Nephron progenitor cell (in vitro differentiated cells): ENCODE measurements at places on chromosomes 6 and 20.
A peak's percentile ranks its signal among the peaks of the same experiment; 100 is the strongest.

DNA sequence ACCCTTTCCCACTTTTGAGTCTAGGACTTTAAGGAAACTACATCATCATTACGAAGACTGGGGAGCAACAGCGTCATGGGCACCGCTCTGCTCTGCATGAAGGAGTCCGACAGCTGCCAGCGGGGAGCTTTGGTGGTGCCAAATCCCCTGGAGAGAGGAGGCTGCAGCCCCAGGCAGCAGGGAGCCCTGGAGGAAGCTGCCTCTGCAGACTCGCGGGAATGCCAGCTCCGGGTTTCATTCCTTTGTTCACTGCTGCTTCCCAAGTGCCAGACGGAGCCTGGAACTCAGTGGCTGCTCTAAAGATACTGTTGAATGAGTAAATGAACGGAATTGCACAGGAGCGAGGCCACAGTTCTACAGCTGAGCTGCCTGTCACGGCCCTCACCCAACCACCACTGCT, 196.5 kb upstream of the THBS2 start:
- no peaks in the 10 kb centered on the region for H3K36me3 ChIP-seq
- no peak overlapping the region for H3K4me3 ChIP-seq
- H3K4me1 ChIP-seq = peaks cover 5% of the 10 kb centered on the region
- no peak for DNase-seq

GRCh38 chr20:10467681-10468339, 32.7 kb downstream of the SLX4IP start:
- H3K27ac ChIP-seq = peak overlapping the region; percentile 70
- H3K4me3 ChIP-seq = peak overlapping the region; percentile 16
- DNase-seq = no peak

GRCh38 chr6:143449714-143450452, 612 bp downstream of the ADAT2 start:
- peaks cover 9% of the 10 kb centered on the region for H3K36me3 ChIP-seq
- DNase-seq = peak; percentile 50
- H3K4me1 ChIP-seq = peaks cover 34% of the 10 kb centered on the region
- peak overlapping the region; percentile 99 for H3K27ac ChIP-seq
- peaks cover 2% of the 10 kb centered on the region for H3K27me3 ChIP-seq

- H3K4me3 ChIP-seq = no peak overlapping the region
- peaks cover 5% of the 10 kb centered on the region for H3K36me3 ChIP-seq
- DNase-seq = no peak
- H3K27ac ChIP-seq = no peak overlapping the region
- H3K4me1 ChIP-seq = peaks cover under 1% of the 10 kb centered on the region
- H3K27me3 ChIP-seq = no peaks in the 10 kb centered on the region
Measured at GRCh38 chr20:12969071-12969669, 39.6 kb upstream of the SPTLC3 start.

DNA sequence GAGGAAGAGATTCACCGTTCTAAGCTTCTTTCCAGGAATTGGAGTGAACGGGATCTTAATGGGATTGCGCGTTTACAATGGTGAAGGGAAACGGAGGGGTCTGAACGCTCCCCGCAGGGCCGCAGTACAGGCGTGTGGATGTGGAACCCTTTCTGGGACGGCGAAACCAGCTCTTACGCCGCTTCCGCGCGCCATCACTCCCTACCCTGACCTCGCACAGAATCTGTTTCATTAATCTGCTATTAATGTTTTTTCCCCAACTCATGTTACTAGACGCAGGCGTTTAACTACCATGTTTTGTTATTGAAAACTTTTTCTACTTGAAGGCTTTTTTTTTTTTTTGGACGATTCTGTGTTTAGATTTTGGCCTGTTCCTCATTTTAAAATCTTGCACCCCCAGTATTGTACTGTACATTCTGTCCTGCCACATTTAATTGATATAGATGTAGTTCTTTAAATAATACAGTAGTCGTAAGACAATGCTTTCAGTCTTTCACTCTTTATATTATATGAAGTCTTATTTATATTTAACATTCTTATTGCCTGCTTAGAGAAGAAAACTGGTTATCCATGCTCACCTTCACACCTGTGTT, 696 bp upstream of the SUPT3H start:
- H3K4me1 ChIP-seq = peaks cover 25% of the 10 kb centered on the region
- H3K36me3 ChIP-seq = no peaks in the 10 kb centered on the region
- no peak for DNase-seq
- H3K27ac ChIP-seq = peak overlapping the region; percentile 99

GRCh38 chr6:43221046-43221972, 8.0 kb downstream of the DNPH1 start:
- peaks cover 29% of the 10 kb centered on the region for H3K36me3 ChIP-seq
- H3K27me3 ChIP-seq = peaks cover 2% of the 10 kb centered on the region
- H3K4me3 ChIP-seq = no peak overlapping the region
- no peak overlapping the region for H3K27ac ChIP-seq
- peaks cover 14% of the 10 kb centered on the region for H3K4me1 ChIP-seq

- DNase-seq = no peak
- H3K36me3 ChIP-seq = peaks cover 3% of the 10 kb centered on the region
- no peak overlapping the region for H3K4me3 ChIP-seq
- H3K27ac ChIP-seq = no peak overlapping the region
- peaks cover 3% of the 10 kb centered on the region for H3K27me3 ChIP-seq
Measured at GRCh38 chr6:16184129-16184528, 54.3 kb upstream of the GMPR start.

DNA sequence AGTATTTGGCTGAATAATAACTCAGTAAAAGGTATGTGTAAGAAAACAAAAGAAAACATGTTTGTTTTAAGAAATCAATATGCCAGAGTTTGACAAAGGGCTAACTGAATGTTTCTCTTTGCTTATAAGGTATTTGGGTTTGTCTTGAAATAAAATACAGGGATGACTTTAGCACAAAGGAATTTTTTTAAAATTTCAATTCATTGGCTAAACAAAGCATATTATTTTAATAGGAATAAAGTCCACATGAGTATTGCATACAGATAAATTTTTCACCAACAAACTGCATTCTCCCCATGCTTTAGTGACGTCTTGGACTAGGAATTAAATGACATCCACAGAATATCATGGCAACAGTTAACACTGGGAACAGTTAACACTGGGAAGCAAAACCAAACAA, 480.0 kb upstream of the JAG1 start:
- H3K27me3 ChIP-seq = peaks cover 3% of the 10 kb centered on the region
- no peak overlapping the region for H3K27ac ChIP-seq
- H3K36me3 ChIP-seq = no peaks in the 10 kb centered on the region
- no peaks in the 10 kb centered on the region for H3K4me1 ChIP-seq
- DNase-seq = no peak

- no peak for DNase-seq
- H3K4me1 ChIP-seq = peaks cover 44% of the 10 kb centered on the region
Measured at GRCh38 chr6:13814938-13815575, 700 bp upstream of the MCUR1 start.

DNA sequence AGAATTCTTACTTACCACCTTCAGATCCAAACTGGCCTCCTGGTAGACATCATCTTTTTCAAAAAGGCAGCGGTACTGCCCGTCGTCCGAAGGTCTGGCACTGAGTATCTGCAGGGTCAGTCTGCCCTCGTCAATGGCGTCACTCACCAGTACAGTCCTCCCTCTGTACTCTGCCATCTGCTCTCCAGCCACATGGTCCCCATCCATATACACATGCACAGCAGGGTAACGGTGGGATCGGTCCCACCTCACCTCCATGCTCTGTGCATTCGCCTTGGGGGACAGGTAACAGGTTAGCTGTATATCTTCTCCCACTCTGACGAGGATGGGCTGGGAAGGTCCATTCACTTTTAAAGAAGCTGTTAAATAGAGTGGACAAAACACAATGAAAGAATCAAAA, 11.0 kb downstream of the BTNL2 start:
- H3K4me3 ChIP-seq = no peak overlapping the region
- H3K27me3 ChIP-seq = peaks cover 3% of the 10 kb centered on the region
- no peak overlapping the region for H3K27ac ChIP-seq
- H3K36me3 ChIP-seq = peaks cover 25% of the 10 kb centered on the region
- H3K4me1 ChIP-seq = peaks cover 8% of the 10 kb centered on the region

- no peak overlapping the region for H3K4me3 ChIP-seq
- peaks cover 8% of the 10 kb centered on the region for H3K27me3 ChIP-seq
- DNase-seq = no peak
- H3K27ac ChIP-seq = no peak overlapping the region
- no peaks in the 10 kb centered on the region for H3K36me3 ChIP-seq
Measured at GRCh38 chr20:40287683-40288082, 401.4 kb downstream of the MAFB start.

GRCh38 chr20:2900845-2901592, 27.7 kb downstream of the PTPRA start:
- peaks cover 2% of the 10 kb centered on the region for H3K27me3 ChIP-seq
- peak overlapping the region; percentile 34 for H3K27ac ChIP-seq
- no peak overlapping the region for H3K4me3 ChIP-seq
- no peaks in the 10 kb centered on the region for H3K4me1 ChIP-seq

GRCh38 chr6:32208996-32209395, 14.9 kb downstream of the NOTCH4 start:
- H3K4me1 ChIP-seq = peaks cover 5% of the 10 kb centered on the region
- no peak overlapping the region for H3K4me3 ChIP-seq
- H3K27ac ChIP-seq = no peak overlapping the region

GRCh38 chr6:96184798-96185197, 169.0 kb downstream of the FUT9 start:
- no peak overlapping the region for H3K4me3 ChIP-seq
- no peak for DNase-seq
- H3K27me3 ChIP-seq = no peaks in the 10 kb centered on the region
- H3K27ac ChIP-seq = no peak overlapping the region
- H3K36me3 ChIP-seq = no peaks in the 10 kb centered on the region
- no peaks in the 10 kb centered on the region for H3K4me1 ChIP-seq

GRCh38 chr6:129543981-129544380, 166.0 kb downstream of the ARHGAP18 start:
- H3K4me1 ChIP-seq = peaks cover 5% of the 10 kb centered on the region
- no peak for DNase-seq
- H3K27me3 ChIP-seq = no peaks in the 10 kb centered on the region
- H3K36me3 ChIP-seq = no peaks in the 10 kb centered on the region

GRCh38 chr20:61934716-61935530, 130.8 kb downstream of the TAF4 start:
- H3K4me3 ChIP-seq = no peak overlapping the region
- H3K4me1 ChIP-seq = peaks cover 29% of the 10 kb centered on the region
- no peak for DNase-seq
- peaks cover 1% of the 10 kb centered on the region for H3K27me3 ChIP-seq

DNA sequence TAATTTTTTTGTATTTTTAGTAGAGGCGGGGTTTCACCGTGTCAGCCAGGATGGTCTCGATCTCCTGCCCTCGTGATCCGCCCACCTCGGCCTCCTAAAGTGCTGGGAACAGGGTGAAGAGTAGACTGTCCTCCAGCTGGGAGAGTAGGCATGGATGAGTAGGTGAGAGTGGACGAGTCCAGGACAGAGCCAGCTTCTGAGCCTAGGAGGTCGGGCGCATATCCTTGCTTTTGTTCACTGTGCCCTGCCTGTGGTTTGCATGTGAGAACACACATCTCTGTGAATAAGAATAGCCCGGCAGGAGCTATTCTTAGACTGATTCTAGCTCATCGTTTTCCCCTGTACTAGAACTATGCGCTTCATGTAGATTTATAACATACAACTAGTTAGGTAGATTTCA, 78.3 kb downstream of the RPP40 start:
- no peak overlapping the region for H3K27ac ChIP-seq
- DNase-seq = no peak
- H3K27me3 ChIP-seq = no peaks in the 10 kb centered on the region
- peaks cover 37% of the 10 kb centered on the region for H3K4me1 ChIP-seq
- peaks cover 55% of the 10 kb centered on the region for H3K36me3 ChIP-seq

GRCh38 chr6:158661156-158661685, 11.4 kb downstream of the SYTL3 start:
- H3K36me3 ChIP-seq = no peaks in the 10 kb centered on the region
- no peak overlapping the region for H3K4me3 ChIP-seq
- H3K27me3 ChIP-seq = peaks cover 13% of the 10 kb centered on the region
- peaks cover 23% of the 10 kb centered on the region for H3K4me1 ChIP-seq
- H3K27ac ChIP-seq = no peak overlapping the region
- no peak for DNase-seq

- H3K4me1 ChIP-seq = peaks cover 4% of the 10 kb centered on the region
- no peak overlapping the region for H3K4me3 ChIP-seq
- peaks cover 3% of the 10 kb centered on the region for H3K27me3 ChIP-seq
Measured at GRCh38 chr6:44918671-44919296, 409.3 kb upstream of the RUNX2 start.

GRCh38 chr6:137923866-137924653, 57.0 kb downstream of the TNFAIP3 start:
- H3K4me1 ChIP-seq = peaks cover 47% of the 10 kb centered on the region
- no peaks in the 10 kb centered on the region for H3K36me3 ChIP-seq
- no peak overlapping the region for H3K4me3 ChIP-seq
- H3K27me3 ChIP-seq = peaks cover 9% of the 10 kb centered on the region

- no peak overlapping the region for H3K27ac ChIP-seq
- no peaks in the 10 kb centered on the region for H3K27me3 ChIP-seq
- peaks cover 22% of the 10 kb centered on the region for H3K36me3 ChIP-seq
- no peak overlapping the region for H3K4me3 ChIP-seq
- DNase-seq = no peak
Measured at GRCh38 chr6:147287869-147288271, 83.7 kb downstream of the STXBP5 start.

- DNase-seq = no peak
- no peak overlapping the region for H3K4me3 ChIP-seq
- peaks cover 5% of the 10 kb centered on the region for H3K27me3 ChIP-seq
Measured at GRCh38 chr20:37162646-37163045, 16.5 kb upstream of the RPN2 start.

GRCh38 chr6:33638556-33638955, 17.4 kb downstream of the ITPR3 start:
- peaks cover 45% of the 10 kb centered on the region for H3K4me1 ChIP-seq
- no peak for DNase-seq
- no peak overlapping the region for H3K4me3 ChIP-seq
- peaks cover 52% of the 10 kb centered on the region for H3K27me3 ChIP-seq
- no peak overlapping the region for H3K27ac ChIP-seq

- H3K36me3 ChIP-seq = peaks cover 12% of the 10 kb centered on the region
- H3K4me3 ChIP-seq = no peak overlapping the region
- H3K27ac ChIP-seq = no peak overlapping the region
- H3K27me3 ChIP-seq = peaks cover 4% of the 10 kb centered on the region
- no peak for DNase-seq
Measured at GRCh38 chr20:32355417-32355841, 2.7 kb upstream of the ASXL1 start.

DNA sequence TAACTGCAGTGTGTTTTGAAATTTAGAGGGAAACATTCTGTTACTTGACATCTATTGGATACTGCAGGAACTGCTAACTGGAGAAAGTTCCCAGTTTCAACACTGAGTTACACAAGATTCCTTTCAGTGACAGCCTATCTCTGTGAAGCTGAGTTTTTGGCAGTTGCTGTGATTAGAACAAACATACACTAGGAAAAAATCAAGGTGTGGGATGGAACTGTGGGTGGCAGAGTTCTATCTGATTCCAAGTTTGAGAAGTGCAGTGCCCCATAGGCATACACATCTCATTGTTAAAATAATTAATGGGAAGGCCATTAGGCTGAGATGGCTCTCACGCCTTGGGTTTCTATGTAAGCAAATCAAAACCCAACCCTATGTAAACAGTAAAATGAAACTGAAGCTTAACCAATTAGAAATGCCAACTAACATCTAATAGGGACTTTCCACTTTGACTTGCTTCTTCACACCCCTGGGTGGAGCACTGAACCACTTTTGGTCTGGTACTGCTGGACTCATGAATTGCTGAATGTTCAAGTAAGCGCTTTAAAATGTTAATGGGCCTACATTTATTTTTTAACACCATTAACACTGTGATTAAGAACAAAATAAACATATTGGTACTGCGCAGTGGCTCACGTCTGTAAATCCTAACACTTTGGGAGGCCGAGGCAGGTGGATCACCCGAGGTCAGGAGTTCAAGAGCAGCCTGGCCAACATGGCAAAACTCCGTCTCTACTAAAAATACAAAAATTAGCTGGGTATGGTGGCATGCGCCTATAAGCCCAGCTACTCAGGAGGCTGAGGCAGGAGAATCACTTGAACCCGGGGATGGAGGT, 55.2 kb upstream of the TBC1D7 start:
- no peaks in the 10 kb centered on the region for H3K36me3 ChIP-seq
- H3K27me3 ChIP-seq = peaks cover 10% of the 10 kb centered on the region
- peaks cover 72% of the 10 kb centered on the region for H3K4me1 ChIP-seq
- DNase-seq = no peak
- no peak overlapping the region for H3K4me3 ChIP-seq
